Spinal cord (tissue), 10 donors: ENCODE measurements at places on chromosomes 7 and 10. TPM values are rescaled to one million over a fixed set of nuclear protein-coding genes. Genes with fewer than 3 reads are reported as not detected.

The RGR gene
- 3.4 TPM for total RNA-seq

The FAM25C gene
- not detected for total RNA-seq

The GIMAP4 gene
- total RNA-seq = 46.2 TPM

The LRRC17 gene
- 299 TPM for total RNA-seq

The WDFY4 gene
- total RNA-seq = 3.8 TPM

The CTNNA3 gene
- total RNA-seq = 63.5 TPM

The HMX2 gene
- not detected for total RNA-seq

The CHN2 gene
- 30.5 TPM for total RNA-seq

The SPDYE1 gene
- 0.10 TPM for total RNA-seq

The AGR3 gene
- not detected for total RNA-seq

The EBF3 gene
- total RNA-seq = 14.3 TPM
